DND-41 (cell line): ENCODE measurements at places on chromosomes 16 and 17.

DNA sequence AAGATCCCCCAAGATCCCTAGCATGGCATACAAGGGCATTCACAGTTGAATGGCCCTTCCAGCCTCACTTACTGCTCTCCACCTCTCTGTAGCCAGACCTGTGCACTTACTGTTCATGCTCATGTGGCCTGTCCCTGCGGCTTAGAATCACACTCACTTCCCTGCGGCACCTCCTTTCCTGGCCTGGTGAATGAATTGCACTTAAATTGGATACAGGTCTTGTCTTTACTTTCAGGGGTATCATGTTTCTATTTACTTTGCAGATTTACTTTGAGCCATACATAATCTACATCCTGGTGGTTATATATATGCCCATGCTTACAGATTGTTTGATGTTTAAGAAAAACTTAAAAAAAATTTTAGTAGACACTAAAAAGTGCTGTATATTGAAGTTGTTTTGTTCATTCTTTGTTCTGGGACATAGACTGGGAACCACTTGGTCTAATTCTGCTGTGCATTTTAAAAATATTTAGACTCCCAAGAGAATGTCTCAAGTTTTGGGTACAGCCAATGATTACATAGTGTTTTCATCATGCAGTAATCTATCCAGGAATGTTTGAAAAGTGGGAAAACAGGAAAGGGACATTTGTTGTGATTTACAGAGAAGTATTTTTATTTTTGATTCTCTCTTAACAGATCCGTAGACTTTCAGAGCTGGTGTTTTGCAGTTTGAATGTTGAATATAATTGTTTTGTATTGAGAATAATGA lies 63.9 kb downstream of the NUP88 start:
- no peak for DNase-seq

GRCh38 chr17:70205401-70205800 lies 36.1 kb downstream of the KCNJ2 start:
- no peak for DNase-seq

DNA sequence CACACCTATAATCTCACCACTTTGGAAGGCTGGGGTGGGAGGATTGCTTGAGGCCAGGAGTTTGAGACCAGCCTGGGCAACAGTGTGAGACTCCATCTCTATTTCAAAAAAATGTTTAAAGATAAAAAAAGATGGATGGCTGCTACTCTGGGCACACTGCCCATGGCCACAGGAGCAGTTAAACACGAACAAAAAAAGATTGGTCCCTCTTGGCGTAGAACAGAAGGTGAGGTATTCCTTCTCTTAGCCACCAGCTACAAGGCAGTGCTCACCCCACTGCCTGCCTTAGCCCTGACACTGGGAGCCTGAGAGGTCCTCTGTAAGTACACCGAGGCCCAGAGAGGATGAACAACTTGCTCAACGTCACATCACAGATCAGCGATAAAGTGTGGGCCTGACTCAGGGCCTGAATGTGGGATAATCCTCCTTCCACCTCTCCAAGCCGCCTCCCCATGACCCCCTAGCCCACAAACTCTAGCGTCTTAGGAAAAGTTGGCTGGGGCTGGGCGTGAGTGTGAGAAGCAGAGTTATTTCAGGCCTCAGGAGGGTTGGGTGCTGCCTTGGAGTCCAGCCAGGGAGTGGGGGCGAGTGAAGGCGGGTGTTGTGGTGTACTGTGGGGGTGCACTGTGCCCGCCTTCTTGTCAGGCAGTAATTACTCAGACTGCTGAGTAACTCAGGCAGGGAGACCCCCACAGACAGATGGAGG lies 2.3 kb upstream of the DPH1 start:
- no peak for DNase-seq

DNA sequence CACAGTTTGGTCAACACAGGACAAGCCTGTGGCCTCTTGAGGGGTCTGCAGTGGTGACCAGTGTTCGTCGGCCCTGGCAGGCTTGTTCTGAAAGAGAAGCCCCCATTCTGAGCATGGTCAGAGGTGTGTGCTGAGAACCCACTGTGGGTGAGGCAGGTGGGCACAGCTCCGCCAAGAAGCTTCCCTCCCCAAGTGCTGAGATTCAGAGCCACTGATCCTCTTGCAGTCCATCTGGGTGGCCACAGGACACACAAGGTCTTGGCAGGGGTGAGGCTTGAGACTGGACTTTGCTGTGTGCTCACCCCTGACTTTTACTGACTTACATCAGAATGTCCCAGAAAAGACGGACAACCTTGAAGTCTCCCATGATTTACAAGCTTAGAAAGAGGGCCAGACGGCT lies 18.7 kb downstream of the MPRIP start:
- no peak for DNase-seq

DNA sequence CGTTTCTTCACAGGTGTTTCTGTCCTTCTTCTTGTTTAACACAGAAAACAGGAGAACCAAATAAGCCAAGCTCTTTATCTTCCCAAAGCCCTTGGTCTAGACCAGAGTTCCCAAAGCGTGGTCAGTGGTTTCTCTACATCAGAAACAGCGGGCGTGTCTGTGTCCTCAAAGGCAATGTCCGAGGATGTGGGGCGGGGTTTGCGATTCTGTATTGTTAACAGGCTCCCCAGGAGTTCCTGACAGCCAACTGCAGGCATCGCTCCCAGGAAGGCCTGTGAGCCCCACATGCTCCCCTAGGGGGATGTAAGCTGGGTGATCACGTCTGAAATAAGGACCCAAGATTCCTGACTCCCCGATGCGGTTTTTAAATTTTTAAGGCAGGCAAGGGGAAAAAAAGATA lies 28.4 kb upstream of the SLC25A19 start:
- no peak for DNase-seq

GRCh38 chr17:50663812-50664374 lies 29.2 kb downstream of the ABCC3 start:
- DNase-seq = no peak

GRCh38 chr17:65147955-65148354 lies 10.8 kb downstream of the RGS9 start:
- DNase-seq = no peak

DNA sequence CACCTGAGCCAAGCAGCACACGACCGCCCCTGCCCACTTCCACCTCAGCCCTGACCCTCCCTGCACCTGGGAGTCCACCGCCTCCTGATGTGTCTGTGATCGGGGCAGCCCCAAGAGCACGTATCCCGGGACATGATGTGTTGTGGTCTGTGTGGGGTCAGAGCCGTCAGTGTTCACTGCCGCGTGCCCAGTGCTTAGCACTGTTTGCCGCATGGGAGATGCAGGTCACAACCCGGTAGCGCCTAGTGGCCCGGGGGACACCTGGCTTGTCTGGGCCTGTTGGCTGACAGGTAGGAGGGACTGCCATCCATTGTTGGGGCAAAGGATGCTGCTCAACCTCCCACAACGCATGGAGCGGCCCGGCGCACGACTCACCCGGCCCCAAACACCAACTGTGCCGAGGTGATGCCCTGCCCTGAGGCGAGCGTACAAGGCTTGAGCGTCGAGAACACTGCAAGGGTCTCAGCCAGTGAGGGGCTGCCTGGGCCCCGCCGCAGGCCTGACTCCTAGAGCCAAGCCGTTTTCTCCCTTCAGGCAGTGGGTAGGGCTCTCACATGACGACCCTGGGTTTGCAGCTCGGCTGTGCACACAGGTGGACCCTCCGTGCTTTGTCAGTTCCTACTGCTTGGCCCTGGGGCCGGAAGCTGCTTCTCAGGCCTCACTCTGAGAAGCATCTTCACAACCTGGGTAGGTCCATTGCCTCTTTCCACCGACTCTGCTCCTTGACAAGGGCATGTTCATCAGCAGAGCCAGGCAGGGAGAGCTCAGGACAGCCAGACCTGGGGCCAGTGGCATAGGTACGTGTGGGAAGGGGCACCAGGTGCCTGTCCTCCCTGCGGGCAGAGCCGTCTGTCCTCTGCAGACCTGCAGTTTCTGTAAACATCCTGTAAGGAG lies 5.9 kb upstream of the C16orf95 start:
- DNase-seq = no peak

GRCh38 chr16:83930730-83931500 lies 22.1 kb upstream of the OSGIN1 start:
- no peak for DNase-seq

GRCh38 chr17:70185285-70185684 lies 16.0 kb downstream of the KCNJ2 start:
- DNase-seq = no peak

DNA sequence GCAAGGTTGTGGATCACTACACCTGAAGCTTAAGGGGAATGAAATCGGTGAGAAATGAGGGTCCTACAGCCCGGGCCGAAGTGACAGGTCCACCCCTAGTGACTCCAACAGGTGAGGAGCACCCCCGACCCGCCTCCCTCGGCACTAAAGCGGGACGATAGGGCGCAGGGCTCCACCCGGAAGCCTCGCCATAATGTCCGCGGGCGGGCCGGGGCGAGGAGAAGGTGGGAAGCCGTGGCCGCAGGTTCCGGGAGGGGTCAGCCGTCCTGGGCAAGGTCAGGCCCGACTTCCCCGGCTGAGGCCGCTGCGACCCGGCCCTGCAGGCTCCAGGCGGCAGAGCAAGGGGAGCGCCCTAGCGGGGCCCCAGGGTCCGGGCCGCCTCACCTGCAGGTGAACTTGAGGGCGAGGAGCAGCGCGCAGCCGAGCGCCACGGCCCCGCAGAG lies 543 bp downstream of the TXNDC11 start:
- peak; percentile 47 for DNase-seq

DNA sequence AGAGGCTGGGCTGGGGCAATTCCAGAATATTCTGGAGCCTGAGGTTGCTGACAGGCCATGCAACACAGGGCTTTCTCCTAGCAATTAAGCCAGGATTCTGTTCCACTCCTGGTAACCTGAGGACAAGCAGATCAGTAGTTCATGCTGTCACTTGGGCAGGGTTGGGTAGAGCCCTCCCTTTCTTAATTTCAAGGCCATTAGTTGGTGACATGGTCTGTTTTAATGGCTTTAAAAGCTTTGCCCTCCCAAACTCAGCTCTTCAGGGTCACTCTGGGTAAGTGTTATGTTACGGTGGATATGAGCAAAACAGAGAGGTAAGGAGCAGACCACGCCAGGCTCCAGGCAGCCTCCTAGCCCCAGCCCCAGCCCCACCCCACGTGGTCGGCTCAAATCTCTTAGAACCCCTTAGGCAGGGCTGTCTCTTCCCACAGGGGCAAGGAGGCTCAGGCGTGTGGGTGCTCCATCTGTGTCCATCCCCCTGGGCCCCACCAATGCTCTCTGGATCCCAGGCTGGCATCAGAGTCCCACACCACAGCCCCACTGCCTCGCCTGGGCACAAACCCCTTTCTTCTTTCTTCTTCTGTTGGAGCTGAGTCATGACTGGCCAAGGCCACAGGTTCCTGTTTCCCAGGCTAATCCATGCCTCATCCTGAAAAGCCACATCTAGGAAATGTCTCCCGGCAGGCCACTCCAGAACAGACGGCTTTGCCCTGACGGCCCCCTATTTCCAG lies 27.5 kb downstream of the CEP295NL start:
- no peak for DNase-seq

GRCh38 chr16:23516366-23517137 lies 6.3 kb upstream of the GGA2 start:
- DNase-seq = no peak
